ENCODE measurements at places on chromosomes 6 and 20. TPM values are rescaled to one million over a fixed set of nuclear protein-coding genes. Genes with fewer than 3 reads are reported as not detected.

Gene SRMS
- not detected for total RNA-seq

Gene TULP4
- total RNA-seq = 20.5 TPM

Gene UBE2V1
- 221 TPM for total RNA-seq

Gene LRRN4
- not detected for total RNA-seq

Gene NMBR
- total RNA-seq = not detected

Gene KIAA0408
- total RNA-seq = 4.4 TPM

GRCh38 chr20:45462711-45463509 is 6.6 kb upstream of the WFDC2 start:
- DNase-seq = no peak

DNA sequence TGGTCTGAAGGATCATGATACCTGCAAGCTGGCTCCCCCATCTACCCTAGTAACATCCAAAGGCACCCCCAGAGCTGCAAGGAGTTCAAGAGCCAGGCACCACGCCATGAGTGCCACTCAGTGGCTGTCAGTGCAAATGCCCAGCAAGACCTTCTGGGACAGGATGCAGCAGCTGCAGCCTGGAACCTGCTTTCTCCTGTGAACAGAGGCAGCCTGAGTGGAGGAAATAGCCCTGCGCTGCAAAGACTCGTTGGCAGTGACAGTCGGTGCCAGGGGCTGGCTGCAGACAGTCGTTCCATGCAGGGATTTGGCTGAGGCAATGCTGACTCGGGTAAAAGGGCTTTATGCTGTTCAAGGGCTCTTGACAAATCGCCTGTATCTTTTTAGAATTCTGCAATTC is 15.7 kb upstream of the SSTR4 start:
- no peak for DNase-seq

- DNase-seq = no peak
Observed at GRCh38 chr20:49575551-49576060, 7.7 kb upstream of the PTGIS start.

DNA sequence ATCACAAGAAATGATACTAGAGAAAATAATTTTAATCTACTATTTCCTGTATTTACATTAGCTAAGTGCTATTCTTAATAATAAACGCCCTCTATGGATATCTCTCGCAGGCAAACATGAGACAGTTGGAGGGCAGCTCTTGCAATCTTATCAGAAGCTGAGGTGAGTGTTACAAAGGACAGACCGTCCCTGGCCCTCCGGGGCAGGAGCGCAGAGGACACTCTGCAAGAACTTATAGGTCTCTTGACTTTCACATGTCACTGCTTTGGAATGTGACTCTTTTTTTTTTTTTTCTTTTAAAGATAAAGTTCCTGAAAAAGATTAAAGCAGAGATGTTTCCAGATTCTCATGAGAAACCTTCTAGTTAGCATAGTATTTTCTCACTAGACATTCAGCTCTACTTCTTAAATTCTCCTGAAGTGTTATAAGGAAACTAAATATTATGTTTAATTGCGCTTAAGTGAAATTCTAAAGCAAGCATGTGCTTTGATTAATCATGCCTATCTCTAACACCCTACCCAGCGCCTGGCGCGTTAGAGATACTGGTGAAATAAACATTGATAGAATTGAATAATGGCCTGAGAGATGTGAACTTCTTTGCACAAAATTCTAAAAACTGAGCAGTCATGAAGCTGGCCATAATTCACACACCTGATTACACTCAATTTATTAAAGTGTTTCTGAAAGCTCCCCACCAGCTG is 57.4 kb downstream of the SYTL3 start:
- DNase-seq = no peak

GRCh38 chr6:83976871-83977270 is 56.7 kb upstream of the MRAP2 start:
- DNase-seq = no peak

DNA sequence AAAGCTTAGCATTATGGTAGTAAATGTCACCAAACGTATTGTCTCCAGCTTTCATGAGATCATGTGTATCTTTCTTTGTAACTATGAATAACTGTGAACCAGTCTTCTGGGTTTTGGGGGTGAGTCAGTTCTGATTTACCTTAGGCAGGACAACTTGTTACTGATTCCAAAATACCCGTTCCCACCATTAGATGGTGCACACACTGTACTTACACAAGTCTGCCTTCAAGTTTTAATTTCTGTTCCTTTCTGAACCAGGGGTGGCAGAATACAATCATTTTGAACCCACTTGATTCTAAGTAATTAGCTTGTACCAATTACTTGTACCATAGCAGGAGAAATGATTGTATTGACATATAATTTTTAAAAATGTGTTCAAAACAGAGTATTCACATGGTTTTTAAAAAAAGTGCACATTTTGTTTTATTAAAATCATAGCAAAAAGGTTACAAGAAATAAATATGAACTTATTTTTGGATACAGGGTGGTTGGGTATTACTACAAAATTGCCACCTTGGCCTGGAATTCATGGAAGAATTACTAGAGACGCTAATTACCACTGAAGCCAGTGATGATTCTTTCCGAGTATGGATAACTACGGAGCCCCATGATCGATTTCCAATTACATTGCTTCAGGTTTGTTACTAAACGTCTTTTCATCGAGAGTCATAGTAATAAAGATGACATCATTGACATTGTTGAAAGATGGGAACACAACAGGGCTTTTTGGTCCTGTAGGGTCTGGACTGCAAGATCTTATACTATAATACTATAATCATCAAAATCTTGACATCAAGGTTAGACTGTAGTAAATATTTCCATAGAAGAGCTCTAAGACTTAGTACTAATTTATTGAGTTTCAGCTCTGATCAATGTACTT is 75.2 kb upstream of the GLP1R start:
- no peak for DNase-seq

- DNase-seq = no peak
Observed at GRCh38 chr20:1899241-1899525, 4.0 kb downstream of the SIRPA start.

DNA sequence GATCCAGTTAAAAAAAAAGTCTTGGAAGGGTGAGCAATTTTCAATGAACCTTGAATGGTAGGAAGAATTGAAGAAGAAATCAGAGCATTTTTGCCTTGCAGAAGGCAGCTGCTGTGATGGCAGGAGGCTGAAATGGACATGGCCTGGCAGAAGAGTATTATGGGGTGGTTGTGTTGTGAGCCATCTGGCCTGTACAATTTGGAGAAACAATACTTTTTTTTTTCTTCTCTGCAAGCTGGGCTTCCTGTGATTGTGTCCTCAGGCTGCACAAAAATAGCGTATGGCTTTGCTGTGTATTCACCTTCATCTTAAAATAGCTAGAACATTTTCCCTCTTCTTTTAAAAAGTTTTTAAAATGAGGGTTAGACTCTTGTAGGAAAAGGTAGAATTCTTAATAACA is 21.4 kb downstream of the SYCP2L start:
- DNase-seq = no peak

DNA sequence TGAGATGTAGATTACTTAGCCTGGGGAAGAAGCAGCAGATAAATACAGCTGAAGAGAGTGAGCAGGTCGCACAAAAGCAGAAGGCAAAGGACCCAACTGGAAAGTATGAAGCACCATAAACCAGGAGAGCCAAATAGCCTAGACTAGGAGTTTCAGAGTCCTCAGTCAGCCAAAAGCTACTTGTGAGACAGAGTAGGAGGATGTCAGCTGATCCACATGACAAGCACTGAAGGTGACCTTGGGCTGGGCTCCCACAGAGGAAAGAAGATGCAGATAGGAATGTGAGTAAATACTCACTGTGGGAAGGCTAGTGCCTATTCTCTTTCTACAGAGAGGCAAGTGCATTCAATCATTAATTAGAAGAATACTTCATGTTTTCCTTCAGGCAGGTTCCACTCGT is 274.0 kb upstream of the POU3F2 start:
- DNase-seq = no peak

- no peak for DNase-seq
Observed at GRCh38 chr20:44208770-44209169, 1.8 kb downstream of the OSER1 start.

- no peak for DNase-seq
Observed at GRCh38 chr6:70110126-70111022, 192.5 kb downstream of the COL9A1 start.

DNA sequence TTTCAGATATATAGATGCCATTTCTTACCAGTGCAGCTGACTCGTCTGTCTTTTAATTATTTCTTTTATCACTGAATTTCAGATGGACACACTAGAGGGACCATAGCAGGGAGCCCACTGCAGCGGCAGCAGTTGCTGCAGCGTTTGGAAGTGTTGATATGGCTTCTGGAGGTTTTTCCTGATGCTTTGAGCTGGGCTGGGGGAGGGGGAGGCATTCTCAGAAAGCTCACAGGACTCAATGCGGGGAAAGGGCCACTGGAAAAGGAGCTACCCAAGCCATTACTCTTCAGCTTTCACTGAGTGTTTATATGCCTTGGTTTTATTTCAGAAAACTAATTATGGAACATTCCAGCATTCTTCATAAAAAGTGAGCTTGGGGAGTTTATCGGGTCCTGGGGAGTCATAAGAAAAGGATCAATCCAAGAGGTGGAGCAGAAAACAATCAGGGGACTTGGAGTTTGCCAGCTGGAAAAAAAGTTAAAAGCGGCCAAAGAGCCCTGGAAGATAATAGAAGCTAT is 740.4 kb upstream of the FLRT3 start:
- DNase-seq = no peak

DNA sequence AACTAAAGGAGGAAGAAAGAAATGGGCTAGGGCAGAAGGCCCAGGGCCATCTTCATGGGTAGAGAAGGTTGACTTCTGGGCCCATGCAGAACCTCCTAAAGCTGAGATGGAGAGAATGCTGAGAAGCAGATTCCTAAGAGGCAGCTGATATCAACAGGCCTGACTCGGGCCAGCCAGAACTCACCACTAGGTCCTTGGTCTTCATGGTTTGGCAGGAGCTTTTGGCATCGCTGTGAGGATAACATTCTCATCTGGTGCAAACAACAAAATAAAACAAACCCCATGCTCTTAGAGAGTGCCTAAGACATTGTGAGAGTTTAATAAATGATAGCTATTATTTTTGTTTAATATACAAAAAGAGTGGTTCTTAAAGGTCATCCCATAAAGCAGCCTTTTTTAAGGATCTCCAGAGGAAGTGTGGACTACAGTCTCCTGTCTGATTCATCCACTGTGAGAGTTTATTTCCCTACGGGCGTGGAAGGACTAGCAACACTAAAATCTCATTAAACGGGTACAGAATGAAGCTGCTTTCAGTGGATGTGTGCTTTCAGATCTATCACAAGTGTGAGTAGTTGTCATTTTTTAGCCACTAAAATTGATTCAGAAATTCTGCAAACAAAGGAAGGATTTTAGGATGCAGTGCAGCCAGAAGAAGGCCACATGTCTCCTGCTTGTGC is 160.0 kb downstream of the PLCB4 start:
- DNase-seq = no peak

DNA sequence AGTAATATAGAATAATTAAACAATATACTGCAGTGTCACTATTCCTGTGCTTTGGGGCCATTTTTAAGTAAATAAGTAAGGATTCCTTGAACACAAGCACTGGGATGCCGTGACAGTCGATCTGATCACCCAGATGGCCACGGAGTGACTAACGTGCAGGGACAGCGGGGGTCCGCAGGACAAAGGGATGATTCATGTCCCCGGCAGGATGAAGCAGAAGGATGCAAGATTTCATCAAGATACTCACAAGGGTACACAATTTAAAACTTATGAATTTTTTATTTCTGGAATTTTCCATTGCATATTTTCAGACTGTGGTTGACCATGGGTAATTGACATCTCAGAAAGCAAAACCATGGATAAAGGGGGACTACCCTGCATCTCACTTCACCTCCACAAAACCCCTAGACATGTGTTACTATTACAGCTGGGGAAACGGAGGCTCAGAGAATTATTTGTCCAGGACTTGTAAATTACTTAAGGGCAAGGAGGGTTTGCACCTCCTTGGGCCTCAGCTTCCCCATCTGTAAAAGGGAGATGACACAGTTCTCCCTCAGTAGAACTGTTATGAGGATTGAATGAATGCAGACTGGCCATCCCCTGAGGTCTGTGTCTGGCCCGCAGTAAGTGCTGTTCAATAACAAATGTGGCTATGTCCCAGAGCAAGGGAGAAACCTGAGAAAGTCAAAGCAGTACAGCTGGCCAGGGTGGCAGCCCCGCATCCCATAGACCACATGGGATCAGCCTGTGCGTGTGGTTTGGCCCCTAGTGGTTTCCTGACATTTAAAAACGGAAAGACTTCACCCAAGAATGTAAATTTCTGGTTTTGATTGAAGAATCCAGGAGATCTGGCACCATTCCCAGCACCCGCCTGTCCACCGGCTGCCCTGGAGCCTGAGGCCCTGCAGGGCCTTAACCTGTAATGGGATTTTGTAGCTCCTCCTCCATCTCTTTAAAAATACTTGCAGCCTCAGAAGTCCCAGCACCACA is 235.5 kb downstream of the BMP7 start:
- no peak for DNase-seq

DNA sequence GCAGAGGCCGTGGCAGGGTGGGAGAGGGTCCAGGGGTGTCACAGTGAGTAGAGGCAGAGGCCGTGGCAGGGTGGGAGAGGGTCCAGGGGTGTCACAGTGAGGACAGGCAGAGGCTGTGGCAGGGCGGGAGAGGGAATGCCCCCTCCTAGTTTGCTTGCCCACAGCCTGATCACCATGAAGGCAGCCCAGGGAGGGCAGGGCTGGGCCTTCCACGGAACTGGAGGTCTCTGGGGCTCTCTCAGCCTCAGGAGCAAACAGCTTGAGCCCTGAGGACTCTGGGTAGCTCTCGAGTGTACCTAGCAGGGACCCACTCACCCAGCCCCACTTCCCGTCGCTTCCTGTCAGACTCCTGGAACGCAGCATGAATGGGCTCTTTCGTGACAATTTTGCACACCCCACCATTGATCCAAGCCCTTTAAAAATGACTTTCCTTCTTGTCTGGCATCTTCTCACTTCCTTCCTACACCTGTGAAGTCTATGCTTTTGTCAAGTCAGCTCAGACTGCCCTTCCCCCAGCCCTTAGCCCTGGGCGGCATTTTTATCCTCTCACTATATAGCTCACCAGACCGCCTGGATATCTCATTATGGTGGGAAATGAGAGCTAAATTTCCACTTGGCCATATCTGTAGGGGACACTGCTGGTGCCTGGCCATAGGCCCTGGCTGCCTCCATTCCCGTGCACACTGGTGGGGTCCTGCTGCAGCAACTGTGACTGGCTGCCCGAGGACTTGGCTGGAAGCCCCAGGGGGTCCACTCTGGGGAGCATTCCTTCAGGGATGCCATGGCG is 140.3 kb downstream of the CDC5L start:
- no peak for DNase-seq

DNA sequence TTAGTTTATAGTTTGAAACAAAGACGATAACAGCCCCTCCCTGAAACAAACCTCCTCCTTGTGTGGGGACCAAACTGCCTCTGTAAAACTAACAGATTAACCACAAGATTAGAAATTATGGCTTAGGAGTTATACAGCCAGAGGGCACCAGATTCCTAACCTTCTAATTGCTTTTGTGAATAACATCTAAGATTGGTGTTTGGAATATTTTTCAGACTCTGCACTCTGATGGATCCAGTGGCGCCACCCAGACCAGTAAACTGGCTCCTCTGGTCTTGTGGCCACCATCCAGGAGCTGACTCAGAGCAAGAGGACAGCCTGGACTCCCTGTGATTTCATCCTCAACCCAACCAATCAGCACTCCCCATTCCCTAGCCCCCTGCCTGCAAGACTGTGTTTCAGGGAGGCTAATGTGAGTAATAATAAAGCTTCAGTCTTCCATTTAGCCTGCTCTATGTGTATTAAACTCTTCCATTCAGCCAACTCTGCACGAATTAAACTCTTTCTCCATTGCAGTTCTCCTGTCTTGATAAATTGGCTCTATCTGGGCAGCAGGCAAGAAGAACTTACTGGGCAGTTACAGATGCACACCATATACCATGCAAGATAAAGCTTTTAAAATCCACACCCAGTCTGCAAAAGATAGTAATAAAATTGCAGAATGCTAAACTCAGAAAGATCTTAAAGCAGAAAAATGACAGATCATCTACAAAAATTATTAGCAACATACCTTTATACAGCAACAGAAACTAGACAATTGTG is 58.5 kb upstream of the SLC22A16 start:
- no peak for DNase-seq

Data from activated naive CD4-positive, alpha-beta T cell treated with anti-CD3 and anti-CD28 coated beads, Interleukin-2, amount 50 U/mL, for 72 hours (primary cell).